ENCODE measurements at places on chromosomes 5 and 9.

DNA sequence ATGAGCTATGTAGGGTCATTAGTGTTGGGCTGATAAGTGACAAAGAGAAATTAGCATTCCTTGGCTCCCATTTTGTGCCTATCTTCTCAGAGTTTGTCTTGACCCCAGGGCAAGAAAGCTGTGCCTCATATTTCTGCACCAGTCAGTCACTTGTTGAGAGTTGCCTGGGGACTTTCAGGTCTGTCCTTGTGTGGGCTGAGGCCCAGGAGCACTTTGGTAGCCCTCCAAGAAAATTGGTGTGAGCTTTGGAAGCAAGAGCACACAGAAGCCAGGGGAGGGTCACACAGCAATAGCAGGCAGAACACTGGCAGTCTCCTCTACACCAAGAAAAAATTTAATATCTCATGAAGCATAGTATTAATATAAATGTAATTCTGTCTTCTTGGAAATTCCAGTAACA, 239.9 kb downstream of the NPR3 start:
- no peak for DNase-seq

DNA sequence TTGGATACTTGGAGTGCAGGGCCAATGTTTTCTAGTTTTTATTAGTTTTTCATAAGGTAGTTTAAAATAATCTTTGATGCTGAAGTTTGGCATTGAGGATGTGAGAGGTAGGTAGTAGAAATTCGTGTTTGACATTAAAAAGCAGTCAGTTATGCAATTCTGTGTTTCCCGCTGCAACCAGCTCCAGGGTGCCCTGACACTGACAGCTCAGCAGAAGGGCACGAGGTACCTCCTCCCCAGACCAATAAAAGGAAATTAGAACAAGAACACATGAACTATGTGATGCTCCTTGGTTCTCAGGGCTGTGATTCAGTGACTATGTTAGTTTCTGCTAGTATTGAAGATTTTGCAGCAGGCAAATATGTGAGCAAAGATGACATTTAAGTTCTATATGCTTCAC, 40.2 kb downstream of the NSUN2 start:
- no peak for DNase-seq

DNA sequence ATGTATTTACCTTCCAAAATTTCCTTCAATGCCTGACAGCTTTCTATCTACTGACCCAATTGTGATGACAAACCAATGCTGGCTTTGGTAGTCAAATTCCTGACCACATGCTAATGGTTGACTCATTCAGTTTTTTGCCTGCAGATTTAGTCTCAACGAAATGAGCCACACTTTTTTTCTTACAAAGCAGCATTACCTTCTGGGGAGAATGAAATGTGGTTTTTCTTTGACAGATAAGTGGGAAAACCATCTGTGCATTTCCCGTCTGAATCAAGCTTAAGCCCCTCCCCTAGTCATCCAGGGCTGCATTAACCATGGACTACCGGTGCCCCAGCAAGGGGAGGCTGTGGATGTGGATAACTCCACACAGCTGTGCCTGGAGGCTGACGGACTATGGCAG, 99.6 kb upstream of the TAF11L2 start:
- no peak for DNase-seq

GRCh38 chr5:142979636-142980035, 209.5 kb downstream of the ARHGAP26 start:
- DNase-seq: no peak

DNA sequence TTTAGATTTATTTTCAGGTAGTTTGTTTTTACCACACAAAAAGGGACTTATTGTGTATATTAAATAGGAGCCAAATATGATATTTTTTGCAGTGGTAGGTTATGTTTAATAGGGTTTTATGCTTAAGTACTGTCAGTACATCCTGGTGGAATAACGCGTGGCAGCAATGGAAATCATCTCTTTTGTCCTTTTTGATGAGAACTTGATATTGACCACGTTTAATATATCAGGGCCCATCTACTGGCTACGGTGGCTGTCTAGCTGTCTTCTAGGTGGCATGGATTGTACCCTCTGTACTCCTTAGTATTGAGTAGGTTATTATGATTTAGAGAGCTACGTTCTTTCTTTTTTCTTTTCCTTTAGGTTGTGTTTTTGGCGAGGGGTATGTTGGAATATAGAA, 2.6 kb downstream of the BASP1 start:
- no peak for DNase-seq

DNA sequence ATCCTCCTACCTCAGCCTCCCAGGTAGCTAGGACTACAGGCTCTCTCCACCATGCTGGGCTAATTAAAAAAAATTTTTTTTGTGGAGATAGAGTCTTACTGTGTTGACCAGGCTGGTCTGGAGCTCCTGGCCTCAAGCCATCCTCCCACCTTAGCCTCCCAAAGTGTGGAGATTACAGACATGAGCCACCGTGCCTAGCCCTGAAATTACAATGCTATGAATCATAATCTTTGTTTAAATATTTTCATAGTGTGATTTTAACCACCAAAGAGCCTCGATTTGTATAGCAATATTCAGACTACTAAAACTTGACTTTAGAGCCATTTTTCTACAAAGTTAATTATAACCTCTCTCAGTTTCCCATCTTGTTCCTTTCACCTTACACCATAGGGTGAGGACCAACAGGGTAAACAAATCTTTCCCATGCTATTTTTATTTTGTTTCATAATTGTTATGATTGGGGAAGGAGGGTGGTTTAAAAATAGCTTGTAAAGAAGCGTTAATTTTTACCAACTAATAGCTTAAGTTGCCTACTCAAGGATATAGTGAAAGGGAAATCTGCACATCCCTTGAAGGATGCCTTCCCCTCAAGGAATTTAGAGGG, 32.7 kb downstream of the UBE2D2 start:
- no peak for DNase-seq

DNA sequence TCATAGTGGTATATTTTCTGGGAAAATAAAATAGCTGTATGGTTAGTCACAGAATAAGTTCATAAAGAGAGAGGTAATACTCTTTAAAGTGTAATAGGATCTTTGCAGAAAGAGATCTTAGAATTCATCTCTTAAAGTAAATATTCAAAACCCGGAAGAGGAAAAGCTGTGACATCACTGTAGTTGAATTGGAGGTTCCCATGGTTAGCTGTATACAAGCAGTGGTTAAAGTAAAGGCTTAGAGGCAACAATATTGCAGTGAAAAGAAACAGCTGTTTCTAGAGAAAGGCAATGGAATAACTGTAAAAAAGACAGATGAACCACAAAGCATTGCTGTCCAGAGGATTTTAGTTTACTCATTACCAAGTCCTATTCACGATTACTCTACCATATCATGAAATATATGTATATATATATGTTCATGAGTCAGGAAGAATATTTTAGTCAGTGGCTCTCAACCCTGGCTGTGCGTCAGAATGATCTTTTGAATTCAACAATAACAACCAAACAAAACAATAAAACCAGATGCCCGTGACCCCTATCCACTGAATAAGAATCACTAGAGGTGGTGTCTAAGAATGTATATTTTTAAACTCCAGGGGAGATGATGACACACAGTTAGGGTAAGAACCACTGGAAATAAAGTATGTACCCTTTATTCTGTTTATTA, 4.7 kb downstream of the ERCC6L2 start:
- no peak for DNase-seq

DNA sequence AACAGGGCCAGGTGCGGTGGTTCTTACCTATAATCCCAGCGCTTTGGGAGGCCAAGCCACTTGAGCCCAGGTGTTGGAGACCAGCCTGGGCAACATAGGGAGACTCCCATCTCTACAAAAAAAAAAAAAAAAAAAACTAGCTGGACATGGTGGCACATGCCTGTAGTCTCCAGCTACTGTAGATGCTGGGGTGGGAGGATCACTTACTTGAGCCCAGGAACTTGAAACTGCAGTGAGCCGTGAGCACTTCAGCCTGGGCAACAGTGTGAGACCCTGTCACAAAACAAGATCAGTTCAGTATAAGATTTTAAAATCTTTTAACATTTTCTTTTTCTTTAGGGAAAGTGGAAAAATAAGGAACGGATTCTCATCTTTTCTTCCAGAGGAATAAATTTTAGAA, 2.5 kb downstream of the BRIX1 start:
- DNase-seq: no peak

- no peak for DNase-seq
Observed at GRCh38 chr9:133714606-133715294, 23.4 kb downstream of the SARDH start.

DNA sequence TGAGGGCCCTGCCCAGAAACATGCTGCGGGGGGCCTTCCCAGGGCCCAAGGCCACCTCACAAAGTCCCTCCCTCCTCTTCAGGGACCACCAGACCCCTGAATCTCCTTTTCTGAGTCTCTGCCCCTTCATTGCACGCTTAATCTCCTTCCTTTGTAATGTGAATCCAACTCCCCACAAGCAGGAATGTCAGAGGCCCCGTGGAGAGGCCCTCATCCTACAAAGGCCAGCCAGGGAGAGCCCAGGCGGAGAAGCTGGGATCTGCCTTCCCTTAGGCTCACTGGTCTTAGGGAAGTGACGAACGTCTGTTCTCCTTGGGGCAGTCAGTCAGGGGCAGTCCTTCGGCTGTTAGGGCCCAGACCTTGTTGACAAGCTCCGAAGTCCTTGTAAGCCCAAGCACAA, 2.3 kb downstream of the SMIM33 start:
- DNase-seq: no peak

- no peak for DNase-seq
Observed at GRCh38 chr5:170333161-170333910, 35.8 kb upstream of the LCP2 start.

DNA sequence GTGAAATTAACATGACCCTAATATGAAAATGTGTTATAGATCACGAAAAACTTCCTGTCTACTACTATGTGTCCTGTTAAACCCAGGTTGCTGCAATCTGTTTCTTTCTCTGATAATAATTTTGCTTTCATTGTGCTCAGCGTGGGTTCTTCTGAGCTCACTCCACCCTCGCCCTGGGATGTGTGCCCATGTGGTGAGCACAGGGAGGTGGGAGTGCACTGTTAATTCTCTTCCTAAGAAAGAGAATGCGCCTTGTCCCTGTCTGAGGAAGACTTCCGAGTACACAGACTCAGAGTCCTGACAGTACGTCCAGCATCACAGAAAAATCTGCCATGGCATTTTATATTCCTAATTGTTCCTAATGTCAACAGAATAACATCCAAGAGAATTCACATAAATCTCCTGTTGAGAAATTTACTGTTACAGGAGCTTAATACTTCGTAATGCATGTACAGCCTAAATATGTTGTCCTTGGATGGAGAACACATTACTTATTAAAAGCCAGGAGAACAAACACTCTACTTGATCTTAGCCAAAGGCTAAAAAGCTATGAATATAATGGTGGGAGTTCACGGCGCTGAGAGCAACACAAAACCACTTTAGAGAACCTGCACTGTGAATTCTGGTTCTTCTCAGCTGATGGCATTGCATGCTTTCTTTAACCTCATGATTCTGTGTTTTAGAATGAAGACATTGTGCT, 102.6 kb downstream of the PDE4D start:
- no peak for DNase-seq

DNA sequence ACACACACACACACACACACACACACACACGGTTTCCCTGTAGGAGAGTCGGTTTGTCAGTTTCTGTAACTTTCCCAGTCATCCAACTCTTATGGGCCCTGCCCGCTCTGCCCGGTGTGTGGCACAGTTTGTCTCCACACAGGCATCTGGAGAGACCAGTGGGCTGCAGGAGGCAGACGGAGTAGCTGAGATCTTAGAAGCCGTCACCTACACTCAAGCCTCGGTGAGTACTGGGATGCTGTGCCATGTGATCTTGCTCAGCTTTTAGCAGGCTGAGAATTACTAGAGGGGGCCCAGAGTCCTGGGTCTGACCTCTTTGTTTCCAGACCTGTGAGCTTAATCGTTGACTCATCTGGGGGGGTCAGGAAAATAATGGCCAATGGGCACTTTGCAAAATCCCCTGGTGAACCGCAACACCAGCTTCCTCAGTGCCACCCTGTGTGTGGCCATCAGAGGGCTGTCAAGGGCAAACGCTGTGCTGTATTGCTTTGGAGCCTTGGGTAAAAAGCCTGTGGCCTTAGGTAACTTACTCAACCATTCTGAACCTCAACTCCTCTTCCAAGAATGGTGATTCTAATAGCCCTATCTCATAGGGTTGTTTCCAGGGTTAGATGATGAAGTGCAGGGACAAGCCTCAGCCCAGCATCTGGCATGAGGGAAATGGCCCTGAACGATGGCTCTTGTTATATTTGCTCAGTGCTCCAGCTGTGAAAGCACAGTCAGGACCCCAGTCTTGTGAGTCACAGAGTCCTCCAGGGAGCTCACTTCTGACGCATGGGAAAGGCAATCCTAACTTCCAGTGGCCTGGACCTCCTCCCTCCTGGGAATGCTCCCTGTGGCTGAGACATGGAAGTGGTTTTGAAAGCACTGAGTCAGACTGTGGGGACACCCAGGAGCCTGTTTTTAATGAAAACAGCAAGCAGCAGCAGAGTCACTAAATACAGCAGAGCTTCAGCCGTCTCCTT, 45.6 kb downstream of the COL15A1 start:
- DNase-seq: peak; percentile 50

- DNase-seq: no peak
Observed at GRCh38 chr9:1490341-1491232, 440.4 kb downstream of the DMRT2 start.

GRCh38 chr5:171484460-171484899, 65.0 kb downstream of the FGF18 start:
- DNase-seq: peak; percentile 49

GRCh38 chr9:95218773-95219172, 98.7 kb downstream of the FANCC start:
- DNase-seq: no peak

GRCh38 chr9:112548836-112549595, 62.4 kb downstream of the KIAA1958 start:
- no peak for DNase-seq

DNA sequence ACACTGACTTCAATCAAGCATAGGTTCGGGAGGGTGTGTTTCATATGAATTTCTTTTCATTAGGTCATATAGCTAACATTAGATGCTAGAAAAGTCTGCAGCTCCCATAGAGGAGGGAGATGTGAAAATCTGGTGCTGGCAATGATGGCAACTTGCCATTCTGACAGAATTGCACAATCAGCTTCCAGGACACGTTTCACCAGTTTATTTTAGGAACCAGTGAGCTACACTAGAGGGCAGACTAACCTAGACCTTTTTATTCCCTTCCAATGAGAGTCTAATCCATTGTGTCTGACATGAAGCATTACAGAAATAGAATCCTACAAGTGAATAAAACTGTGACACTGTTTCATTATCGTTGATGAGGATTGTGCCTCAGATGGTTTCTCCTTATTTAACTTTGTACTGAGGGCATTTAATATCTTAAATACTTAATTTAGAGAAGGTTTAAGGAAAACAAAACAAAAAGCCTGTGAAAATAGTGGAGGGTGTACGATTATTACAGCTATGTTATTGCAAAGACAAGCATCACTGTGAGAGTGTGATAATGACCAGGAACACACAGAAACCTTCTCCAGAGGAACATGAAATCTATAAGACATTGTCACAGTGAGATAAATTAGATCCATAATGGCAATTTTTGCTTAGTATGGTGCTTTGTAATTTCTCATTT, 363.3 kb upstream of the RPS23 start:
- DNase-seq: peak; percentile 54

GRCh38 chr5:93053825-93054224, 527.2 kb downstream of the NR2F1-AS1 start:
- DNase-seq: no peak

All from omental fat pad (tissue), 4 donors.